SIG-M5 (cell line): ENCODE measurements at places on chromosomes 2 and 18.

DNA sequence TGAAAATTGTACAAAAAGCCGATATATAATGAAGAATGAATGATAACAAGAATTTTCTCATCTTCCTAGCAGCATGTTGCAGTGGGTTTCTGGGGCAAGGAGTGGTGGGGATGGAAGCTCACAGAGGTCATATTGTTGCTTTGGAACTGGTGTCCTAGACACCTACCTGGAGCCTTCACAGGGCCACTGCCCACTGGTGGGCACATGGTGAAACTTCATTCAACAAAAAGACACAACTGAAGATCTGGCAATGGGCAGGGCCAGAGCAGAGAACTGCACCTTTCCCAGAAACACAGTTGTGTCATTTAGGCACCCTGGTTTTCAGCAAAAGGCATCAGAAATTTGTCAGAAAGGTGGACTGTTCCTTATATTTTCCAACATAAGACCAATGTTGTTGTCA lies 115.3 kb downstream of the FHOD3 start:
- DNase-seq: no peak

DNA sequence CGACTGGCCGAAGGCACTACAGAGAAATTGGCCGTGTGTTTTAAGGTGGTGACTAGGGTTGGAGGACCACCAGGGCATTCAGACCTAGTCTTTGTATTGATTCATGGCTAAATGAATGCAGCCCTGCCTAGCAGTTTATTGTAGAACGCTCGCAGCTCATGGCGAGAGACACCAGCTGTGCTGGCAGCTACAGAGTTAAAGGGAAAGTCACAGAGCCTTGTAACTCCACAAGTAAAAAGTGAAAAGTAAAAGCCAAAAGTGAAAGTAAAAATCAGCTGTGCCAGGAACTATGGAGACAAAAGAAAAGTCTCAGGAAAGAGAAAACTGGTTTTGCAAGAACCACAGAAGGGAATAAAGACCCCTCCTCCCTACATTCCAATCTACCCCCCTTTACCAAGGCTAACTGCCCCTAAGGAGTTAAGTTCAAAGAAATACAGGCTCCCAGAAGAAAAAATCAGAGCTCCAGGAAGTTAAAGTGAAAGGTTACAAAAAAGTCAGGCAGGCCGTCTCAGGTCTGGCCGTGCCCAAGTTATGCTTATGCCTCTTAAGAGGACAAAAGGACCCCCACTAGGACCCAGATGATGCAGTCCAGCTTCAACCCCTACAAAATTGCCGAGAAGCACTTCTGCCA lies 46.4 kb upstream of the SELENOI start:
- no peak for DNase-seq

DNA sequence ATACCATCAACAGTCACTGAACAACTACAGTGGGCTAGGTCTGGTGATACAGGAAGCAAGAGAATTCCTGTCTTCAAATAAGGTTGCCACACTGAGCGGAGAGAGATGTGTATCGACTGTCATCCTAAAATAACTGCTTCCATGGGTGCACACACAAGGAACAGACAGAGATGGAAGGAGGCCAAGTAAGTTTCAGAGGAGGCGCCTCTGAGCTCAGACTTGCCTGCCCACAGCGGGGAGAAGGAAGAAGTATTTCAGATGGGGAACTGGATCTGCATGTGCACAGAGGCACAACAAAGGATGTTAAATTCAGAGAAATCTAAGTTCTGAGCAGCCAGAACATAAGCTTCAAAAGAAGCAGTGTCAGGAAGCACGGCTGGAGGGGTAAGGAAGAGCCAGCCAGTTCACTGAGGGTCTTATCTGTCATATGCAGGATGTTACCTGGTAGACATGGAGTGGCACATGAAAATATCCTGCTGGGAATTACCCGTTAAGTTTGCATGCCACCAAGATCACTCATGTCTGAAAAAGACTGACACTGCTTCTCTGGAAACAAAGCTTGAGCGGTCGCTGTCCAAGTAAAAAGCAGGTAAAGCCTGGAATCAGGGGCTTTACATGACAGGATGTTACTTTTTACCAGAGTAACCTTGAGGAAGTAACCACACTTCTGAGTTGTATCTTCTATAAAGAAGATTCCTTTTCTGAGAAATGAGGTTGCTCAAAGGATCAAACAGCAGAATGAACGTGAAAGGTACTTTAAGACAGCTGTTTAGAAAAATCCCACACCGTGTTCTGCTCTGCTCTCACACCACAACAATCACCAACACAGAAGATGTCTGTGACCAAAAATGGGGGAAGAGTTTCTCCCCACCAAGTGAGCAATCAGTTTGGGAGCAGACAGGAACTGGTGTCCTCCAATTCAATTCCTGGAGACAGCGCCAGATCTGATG lies 260.2 kb downstream of the NBAS start:
- no peak for DNase-seq

DNA sequence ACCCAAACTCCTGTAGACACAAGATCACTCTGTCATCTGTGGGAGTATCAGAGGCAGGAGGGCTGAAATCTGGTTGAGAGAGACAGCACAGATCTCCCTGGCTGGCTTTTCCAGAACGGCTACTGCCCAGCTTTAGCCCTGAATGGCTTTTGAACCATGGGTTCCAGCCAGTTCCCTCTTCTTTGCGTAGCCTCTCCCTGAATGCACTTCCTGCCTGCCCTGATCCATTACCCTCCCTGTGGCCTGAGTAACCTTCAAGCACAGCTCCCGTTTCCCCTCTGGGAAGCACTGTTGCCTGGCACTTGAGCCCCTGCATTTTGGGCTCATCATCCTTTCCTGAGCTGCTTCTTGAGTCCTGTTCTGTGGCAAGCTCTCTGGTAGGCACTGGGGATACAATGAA lies 68.8 kb downstream of the ASAP2 start:
- no peak for DNase-seq

DNA sequence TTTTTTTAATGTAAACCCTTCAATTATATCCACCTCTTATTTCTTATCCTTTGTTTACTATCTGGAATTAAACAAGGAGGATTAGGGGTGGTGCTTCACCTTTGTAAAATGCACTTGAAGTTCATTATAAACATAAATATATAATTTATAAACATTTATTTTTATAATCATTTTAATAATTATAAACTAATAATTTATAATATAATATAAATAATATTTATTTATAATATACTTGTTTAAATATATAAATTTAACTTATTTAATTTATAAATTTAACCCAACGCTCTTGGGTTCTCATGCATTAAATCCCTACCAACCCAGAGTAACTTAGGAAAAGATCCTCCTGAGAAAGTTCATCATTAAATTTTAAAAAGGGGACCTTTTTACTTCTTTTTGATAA lies 452.5 kb downstream of the PTPRM start:
- no peak for DNase-seq
